ENCODE measurements at places on chromosomes 6 and 20.

DNA sequence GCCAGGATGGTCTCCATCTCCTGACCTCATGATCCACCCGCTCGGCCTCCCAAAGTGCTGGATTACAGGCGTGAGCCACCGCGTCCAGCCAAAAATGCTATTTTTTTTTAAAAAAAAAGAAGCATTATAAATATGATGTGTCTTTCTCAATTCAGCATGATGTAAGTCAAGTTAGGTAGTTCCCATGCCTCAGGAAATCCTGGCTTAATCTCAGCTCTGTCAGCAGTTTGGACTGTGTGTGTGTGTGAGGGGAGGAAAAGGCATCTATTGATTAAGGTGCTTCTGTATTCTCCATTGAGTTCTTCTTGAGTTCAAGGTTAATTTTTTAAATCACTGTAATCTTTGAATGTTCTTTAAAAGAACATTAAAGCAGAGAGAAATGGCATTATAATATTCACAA, 51.5 kb downstream of the GMDS start:
- DNase-seq, result no peak

DNA sequence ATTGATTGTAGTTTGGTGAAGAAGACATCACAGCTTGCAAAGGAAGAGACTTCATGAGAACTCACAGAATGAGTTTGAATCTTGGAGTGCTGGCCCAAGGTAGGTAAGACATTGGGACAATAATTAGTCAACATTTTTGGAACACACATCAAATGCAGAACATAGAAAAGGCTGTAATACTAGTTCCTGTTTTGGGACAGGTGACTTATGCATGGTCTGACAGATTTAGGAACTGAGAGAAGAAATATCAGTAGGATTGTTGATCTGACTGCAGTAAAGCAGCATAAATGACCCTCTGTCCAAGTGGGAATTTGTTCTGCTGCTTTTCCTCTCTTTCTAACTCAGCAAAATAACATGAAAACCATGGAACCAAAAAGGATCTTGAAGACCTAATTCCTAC, 102.3 kb upstream of the MAP3K7 start:
- DNase-seq, result no peak

- DNase-seq, result no peak
These were observed 174.0 kb upstream of the FBXL4 start for GRCh38 chr6:99121748-99122147.

DNA sequence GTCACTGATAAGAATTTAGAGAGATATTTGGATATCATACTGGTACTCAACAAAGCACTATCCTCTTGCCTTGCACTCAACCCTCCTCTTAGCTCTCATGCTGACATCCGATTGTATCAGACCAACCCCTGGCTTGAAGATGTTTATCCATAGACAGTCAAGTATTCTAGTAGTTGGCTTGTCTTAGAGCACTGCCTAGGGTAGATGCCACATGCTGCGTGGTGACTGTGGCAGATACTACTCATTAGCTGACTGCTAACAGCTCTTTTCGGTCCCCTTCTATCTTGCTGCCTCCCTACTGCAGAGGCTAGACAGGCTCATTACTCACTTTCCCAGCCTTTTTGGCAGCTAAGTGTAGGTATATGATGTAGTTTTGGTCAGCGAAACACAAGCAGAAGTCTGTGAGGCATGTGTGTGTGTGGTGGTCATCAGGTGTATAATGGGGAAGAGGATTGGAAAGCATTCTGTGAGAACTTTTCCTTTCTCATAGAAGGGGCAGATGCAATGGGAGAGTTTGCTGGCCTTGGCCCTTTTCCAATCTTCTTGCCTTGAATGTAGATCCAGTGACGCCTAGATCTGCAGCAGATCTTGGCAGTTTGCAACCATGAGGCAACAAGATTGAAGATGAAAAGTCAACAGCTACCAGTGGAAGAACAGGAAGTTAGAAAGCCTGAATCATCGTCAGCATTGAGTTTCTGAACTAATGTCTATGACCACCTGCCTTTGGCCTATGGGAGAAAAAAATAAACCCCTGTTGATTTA, 4.4 kb upstream of the IFNGR1 start:
- DNase-seq, result no peak

DNA sequence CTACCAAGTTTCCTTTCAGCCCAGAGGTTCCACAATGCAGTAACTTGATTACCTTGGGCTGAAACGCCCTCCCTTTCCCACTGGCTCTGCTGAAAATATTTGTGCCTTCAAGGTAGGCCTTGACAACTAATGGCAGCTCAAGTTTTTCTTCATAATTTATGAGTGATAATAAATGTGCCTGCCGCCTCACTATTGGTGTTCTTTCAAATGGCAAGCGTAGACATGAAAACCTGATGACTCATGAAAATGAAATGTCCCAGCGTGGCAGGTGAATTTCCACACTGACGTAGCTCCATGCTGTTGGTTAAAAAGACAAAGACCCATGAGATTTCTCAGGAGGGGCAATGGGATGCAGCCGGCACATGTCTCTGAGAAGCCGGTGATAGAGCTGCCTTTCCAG, 107.2 kb upstream of the GGTLC1 start:
- DNase-seq, result no peak

DNA sequence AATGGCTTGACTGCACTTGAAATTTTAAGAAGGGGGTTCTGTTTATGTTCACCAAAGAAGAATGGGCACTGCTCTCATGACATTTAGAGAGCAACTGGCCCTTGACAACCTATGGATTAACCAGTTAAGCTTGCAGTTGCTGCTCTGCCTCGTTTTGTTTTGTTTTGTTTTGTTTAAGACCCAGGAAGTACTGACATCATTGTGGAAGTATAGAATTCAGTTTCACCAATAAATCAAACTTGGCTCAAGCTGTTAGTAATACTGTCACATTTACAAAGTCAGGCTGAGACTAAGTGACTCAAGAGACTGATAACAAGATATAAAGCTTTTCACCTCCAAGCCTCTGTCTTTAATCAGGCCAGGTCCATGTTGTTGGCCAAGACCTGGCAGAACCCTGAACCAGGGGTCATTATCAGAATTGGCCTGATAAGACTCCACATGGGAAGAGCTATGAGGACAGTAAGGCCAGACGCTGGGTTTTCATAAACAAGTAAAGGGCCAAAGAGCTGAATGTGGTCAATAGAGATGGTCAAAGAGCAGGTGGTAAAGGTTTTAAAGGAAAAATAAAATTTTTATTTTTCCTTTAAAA, 99.4 kb upstream of the VGLL2 start:
- no peak for DNase-seq

Data from stimulated activated CD8-positive, alpha-beta memory T cell treated with anti-CD3 and anti-CD28 coated beads, Interleukin-4, amount 100 ng/mL, for 1 hour (primary cell).